ENCODE measurements at places on chromosomes 12 and 14. TPM values are rescaled to one million over a fixed set of nuclear protein-coding genes. Genes with fewer than 3 reads are reported as not detected.

DNA sequence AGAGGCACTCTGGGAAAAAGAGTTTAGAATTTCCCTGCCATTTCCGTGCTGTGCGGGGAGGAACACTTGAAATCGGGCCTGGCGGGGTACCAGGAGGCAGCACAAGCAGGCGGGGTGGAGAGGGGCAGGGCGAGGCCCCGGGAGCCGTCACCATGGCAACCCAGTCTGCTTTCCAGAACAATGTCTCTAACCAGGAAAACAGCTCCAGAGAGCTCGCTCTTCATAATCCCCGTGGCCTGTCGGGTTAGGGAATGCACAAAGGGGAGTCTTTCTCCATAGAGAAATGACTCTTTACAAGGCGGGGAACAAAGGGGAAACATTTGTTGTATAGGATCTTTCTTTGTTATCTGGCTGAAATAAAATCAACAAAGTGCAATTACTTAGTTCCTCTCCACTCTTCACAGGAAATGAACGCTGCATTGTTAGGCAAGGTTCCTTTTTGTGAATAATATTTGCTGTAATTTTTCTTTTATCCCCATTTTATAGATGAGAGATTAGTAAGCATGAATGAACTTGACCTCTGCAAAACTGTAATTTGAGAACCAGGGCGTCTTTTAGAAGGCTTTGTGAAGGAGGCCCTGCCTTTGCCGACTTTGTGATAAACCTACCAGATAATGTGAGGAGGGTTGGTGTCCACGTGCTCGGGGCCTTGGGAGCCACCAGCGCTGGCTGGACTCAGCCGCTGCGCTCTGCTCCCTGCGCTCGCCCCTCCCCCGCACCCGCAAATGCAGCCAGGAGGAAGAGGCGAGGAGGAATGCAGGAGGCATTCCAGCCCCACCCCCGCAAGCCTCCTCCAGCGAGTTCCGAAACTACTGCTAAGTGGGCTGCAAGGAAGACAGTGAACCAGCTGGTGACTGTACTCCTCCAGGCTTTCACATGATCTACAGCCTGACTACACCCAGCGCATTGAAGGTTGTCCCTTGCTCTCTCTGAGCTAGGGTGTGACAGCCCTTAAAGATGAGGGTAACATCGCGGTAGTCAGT, 105.2 kb upstream of the ATF7IP start:
- no peak for DNase-seq

GRCh38 chr14:72165229-72165698, 233.0 kb downstream of the RGS6 start:
- no peak for DNase-seq

GRCh38 chr12:6273541-6274230, 36.8 kb upstream of the PLEKHG6 start:
- no peak for DNase-seq

- DNase-seq, result no peak
Observed at GRCh38 chr14:88554457-88555286, at the start of gene PTPN21. Gene PTPN21, minus strand, starts transcription at chr14:88555007. Its CDS starts 4,590 bp downstream, at chr14:88550417.

- no peak for DNase-seq
Observed at GRCh38 chr12:117485984-117486839, 124.8 kb upstream of the NOS1 start.

GRCh38 chr12:96249196-96250118, 55.3 kb downstream of the ELK3 start:
- DNase-seq, result no peak

The CCDC198 gene
- not detected for total RNA-seq

DNA sequence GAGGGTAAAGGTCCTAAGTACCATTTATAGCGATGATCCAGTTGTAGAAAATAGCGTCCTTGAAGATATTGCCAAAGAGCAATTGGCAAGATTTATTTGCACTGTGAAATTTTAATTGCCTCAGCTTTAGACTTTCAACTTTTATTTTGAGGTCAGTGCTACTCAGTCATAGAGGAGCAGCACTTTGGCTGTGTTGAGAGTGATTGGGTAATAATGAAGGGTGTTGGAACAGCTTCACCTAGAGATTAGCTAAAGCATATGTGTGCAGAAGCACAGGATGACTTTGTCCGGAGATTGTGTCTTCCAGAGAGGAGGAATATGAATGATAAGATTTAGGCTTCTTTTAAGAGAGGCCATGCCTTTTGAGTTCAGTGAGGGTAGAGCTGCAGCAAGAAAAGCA, 164.8 kb downstream of the NPAS3 start:
- DNase-seq, result no peak

DNA sequence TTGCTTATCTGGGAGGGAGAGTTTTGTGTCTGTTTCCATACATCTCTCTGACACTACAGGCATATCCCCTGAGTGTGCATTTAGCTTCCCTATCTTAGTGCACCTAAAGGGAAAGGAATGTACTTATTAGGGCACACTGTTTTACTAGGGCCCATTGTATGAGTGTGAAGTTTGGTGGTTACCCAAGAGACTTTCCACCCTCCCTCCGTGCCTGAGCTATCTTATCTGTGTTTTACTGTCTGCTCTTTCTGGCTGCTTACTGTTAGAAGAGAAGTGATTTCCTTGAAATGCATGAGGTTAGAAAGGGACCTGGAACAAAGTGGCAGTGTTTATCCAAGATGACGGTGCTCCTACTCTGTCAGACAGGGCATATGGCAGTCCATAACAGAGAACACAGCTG, 8.5 kb upstream of the SVOP start:
- DNase-seq, result no peak

DNA sequence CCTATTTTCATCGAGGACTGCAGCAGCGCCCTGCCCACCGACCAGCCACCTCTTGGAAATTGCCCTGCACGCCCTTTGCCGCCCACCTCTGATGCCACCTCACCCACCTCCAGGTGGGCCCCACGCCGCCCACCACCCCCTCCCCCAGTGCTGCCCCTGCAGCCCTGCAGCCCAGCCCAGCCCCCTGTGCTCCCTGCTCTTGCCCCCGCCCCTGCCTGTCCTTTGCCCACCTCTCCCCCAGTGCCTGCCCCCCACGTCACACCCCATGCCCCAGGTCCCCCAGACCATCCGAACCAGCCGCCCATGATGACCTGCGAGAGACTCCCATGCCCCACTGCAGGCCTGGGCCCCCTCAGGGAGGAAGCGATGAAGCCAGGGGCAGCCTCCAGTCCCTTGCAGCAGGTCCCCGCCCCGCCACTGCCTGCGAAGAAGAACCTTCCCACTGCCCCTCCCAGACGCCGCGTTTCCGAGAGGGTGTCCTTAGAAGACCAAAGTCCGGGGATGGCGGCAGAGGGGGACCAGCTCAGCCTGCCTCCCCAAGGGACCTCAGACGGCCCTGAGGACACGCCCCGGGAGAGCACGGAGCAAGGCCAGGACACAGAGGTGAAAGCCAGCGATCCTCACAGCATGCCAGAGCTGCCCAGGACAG, 96.5 kb downstream of the LGMN start:
- DNase-seq, result peak; percentile 41

DNA sequence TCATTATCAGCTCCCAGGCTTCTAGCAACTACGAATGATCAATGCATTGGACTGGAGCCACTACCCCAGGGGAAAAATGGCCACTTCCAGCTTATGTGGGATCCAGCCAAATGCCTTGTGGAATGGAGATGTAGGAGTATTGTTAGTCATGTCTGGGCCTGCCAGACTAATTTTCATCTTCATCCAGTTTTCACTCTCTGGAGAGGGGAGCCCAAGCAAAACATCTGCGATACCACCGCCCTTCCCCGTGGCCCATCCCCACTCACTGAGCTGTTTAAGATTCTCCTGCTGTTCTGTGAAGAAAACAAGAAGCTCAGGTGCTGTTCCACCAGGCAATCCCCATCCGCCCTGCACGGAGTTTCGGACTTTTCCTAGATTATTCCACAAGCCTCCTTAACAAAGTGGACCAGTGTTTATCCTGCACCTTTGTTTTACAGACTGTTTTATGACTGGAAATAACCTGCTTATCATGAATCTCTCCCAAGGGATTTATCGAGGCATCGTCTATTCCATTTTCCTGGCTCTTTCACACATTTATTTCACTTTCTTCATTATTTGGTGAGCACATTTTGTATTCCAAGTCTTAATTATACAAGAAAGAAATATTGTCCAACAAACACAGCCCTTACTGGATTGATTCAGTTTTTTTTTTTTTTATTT, 35.5 kb upstream of the MAX start:
- no peak for DNase-seq

- no peak for DNase-seq
Observed at GRCh38 chr12:55002355-55002754, 17.4 kb upstream of the NEUROD4 start.

DNA sequence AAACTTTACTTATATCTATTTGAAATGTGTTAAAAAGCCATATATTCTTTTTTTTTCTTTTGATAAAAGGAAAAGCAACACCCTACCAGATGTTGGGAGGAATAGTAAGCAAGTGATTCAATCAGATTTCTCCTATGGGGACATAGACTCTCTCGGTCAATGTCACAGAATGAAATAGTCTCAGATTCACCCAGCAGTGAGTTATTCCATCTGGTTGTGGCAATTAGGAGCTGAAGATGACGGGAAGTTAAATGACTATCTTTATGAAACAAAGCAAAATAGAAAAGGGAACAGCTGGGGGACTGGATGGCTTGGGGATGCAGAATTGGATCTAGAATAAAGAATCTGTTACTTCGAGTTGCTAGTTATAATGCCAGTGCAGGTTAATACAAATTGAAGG, 857.0 kb downstream of the NRXN3 start:
- DNase-seq, result no peak

GRCh38 chr14:54342806-54343205, 54.0 kb upstream of the CDKN3 start:
- no peak for DNase-seq

DNA sequence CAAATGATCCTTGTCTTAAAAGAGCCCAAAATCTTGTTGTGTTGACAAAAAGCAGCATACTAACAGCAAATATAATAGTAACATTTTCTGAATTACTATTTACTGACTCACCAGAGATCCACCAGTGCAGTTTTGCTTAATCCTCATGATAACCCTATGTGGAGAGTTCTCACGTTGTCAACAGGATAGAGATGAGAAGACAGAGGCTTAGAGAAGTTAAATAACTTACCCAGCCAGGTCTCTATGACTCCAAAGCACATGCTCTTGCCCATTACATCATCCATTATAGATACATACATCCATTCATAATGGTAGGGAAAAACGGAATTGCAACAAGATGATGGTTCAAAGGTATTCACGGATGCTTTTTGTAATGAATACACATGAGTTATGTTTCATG, 111.9 kb downstream of the PAX9 start:
- DNase-seq, result no peak

DNA sequence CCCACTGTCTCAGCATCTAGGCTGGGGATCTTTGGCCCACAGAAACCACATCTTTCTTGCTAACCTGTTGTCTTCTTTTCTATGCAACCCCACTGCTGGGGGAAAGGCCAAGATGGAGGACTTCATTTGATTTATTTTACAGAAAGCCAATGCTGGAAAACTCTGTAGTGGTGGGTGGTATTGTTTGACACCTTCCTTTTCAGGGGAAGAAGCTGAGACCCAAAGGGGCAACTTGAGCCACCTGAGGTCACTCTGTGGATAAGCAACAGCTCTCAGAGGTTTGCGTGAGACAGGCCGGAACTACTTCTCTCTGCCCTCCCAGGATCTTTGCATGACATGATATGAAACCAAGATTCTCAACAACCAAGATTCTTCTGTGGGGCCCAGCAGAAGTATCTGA, 645.2 kb downstream of the VRK1 start:
- DNase-seq, result no peak

DNA sequence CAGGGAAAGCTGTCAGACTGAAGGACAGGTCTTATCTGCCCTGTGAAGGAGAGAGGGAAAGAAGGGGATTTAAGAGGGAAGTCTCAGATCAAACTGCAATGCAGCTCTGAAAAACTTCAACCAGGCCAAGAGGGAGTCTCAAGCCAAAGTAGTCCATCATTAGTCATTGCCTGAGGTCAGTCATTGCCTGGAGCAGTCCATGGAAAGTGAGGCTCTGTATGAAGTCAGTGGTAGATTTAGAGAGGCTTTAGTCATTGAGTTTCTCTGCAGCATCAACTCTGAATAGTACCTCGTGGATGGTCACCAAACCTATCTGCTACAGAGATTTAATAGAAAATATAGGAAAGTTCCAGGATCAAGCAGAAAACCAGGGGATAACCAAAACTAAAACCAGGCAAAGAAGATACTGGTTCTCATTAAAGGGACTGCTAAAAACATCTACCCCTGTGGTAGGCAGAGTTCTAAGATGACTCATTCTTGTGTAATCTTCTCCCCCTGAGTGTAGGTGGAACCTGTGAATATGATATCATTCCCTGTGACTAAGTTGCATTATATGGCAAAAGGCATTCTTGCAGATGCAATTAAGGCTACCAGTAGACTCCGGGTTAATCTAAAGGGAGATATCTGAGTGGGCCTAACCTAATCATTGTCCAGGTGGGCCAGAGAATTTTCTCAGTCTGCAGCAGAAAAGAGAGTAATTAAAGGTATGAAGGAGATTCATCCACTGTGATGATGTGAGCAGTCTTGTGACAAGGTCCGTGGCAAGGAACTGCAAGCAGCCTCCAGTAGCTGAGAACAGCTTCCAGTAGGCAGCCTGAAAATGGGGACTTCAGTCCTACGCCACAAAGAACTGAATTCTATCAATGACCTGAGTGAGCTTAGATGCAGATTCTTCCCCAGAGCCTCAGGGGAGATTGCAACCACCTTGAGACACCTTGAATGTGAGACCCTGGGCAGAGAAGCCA, 123.1 kb downstream of the GALC start:
- no peak for DNase-seq

The TAMALIN gene
- 32.9 TPM for total RNA-seq

GRCh38 chr14:97219431-97220017, 422.3 kb downstream of the VRK1 start:
- DNase-seq, result no peak

GRCh38 chr14:66377574-66377973, 108.6 kb upstream of the CCDC196 start:
- no peak for DNase-seq

GRCh38 chr12:124884587-124885438, 21.1 kb upstream of the SCARB1 start:
- DNase-seq, result no peak

The PAH gene
- not detected for total RNA-seq

The GPRC5D gene
- not detected for total RNA-seq

- no peak for DNase-seq
Observed at GRCh38 chr14:86346818-86347384, 817.0 kb downstream of the FLRT2 start.

- no peak for DNase-seq
Observed at GRCh38 chr14:73261075-73261474, 23.8 kb downstream of the PAPLN start.

The SOS2 gene
- total RNA-seq, result 22.5 TPM

The TRIM9 gene
- total RNA-seq, result 0.93 TPM

Data from activated naive CD4-positive, alpha-beta T cell treated with anti-CD3 and anti-CD28 coated beads, Interleukin-2, amount 50 U/mL, for 72 hours (primary cell).